GM23338 (cell line): ENCODE measurements at places on chromosomes 3 and 15. TPM values are rescaled to one million over a fixed set of nuclear protein-coding genes. Genes with fewer than 3 reads are reported as not detected.

Gene ANKUB1
- polyA plus RNA-seq, result not detected in 2 replicates

Gene PRTG
- polyA plus RNA-seq, result 0.63 and 0.70 TPM in 2 replicates

Gene PRSS50
- polyA plus RNA-seq, result 0.50 and 0.60 TPM in 2 replicates

Gene CADM2
- polyA plus RNA-seq, result 31.5 and 47.5 TPM in 2 replicates

Gene MORC1
- polyA plus RNA-seq, result not detected in 2 replicates

Gene FBLN2
- polyA plus RNA-seq, result 18.8 and 24.4 TPM in 2 replicates

Gene CTXND1
- polyA plus RNA-seq, result 0.05 TPM in 1 of 2 replicates, not detected in the other

Gene GOLGA6C
- polyA plus RNA-seq, result 0.34 TPM in 1 of 2 replicates, not detected in the other

Gene ADPRH
- 1.2 and 1.7 TPM in 2 replicates for polyA plus RNA-seq

Gene GPR160
- 37.2 and 39.4 TPM in 2 replicates for polyA plus RNA-seq
